ENCODE measurements at places on chromosomes 5 and 9.

DNA sequence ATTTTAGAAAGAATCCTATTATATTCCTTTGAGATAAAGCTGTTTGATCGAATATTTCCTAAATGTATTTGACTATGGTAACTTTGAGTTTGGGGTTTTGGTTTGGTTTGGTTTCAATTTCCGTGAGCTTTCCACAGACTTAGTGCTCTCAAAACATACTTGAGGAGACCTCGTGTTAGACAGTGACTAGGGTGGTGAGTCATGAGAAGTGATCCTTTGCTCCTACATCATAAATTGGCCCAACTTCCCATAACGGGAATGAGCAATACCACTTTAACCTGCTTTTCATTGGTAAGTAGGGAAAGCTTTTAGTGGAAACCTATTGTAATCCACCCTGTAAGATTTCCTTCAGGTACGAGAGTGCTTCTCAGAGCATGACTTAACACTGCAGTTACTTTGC is 3.8 kb upstream of the RASEF start:
- peak; percentile 66 for DNase-seq

- no peak for DNase-seq
Observed at GRCh38 chr5:14870337-14871213, 1.0 kb downstream of the ANKH start.

DNA sequence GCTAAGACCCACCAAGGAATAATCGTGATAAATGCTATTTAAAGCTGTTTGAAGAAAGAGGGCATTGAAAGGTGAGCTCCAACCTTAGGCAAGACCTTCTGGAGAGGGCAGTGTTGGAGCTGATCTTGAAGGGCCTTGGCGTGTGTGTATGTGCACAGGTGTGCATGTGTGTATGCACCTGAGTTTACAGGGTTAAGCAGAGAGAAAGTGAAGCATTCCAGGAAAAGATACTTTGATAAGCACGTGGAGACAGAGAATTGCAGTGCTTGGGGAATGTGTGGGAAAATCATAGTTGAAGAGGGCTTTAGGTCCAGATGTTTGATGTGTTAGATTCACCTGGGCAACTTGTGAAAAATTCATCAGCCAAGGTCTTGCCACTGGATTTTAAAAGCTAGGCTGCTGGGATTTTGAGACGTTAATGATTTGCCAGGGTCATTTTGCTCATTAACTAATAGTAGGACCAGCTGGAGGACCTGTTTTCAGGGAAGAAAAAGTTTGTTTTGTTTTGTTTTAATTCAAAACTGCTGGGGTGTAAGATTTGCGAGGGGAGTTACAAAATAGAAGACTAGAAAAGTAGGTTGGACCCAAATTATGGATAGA is 78.3 kb upstream of the ANKRD55 start:
- DNase-seq: no peak

GRCh38 chr5:180820788-180821321 is 18.2 kb upstream of the MGAT1 start:
- DNase-seq: no peak

GRCh38 chr5:174852143-174852542 is 127.8 kb downstream of the MSX2 start:
- DNase-seq: no peak

- DNase-seq: no peak
Observed at GRCh38 chr5:108728566-108729241, 19.0 kb upstream of the FER start.

DNA sequence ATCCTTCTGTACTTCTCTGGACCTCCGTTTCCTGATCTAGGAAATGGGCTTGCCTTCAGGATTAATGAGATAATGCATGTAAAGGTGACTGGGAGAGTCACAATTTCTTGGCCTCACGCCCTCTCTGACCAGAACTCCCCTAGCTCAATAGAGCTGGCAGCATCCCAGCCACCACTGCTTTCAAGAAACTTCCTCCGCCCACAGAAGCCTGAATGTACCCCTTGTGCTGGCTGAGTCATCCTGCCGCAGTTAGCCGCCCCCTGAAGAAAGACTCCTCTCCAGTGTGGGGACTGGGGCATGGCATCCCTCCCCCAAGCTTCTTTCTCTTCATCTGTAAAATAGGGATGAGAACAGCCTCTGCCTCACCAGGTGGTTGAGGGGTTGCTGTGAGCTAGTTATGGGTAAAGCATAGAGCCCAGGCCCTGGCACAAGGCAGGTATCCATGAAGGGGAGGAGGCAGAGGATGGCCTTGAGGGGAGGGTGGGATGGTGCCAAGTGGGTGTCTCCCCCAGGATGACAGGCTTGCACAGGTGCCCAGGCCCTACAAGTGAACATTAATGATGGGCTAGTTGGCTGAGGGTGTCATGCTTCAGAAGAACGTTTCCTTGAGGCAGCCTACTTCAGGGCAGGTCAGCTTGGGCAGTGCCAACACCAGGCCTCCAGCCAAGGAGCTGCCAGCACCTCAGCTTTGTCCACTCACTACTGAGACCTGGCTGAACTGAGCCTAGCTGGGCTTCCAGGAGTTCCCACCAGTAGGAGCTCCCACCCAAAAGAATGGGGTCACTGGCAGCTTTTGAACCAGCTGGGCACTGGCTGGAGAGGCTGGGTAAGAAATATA is 3.4 kb downstream of the PDLIM4 start:
- DNase-seq: peak; percentile 57

DNA sequence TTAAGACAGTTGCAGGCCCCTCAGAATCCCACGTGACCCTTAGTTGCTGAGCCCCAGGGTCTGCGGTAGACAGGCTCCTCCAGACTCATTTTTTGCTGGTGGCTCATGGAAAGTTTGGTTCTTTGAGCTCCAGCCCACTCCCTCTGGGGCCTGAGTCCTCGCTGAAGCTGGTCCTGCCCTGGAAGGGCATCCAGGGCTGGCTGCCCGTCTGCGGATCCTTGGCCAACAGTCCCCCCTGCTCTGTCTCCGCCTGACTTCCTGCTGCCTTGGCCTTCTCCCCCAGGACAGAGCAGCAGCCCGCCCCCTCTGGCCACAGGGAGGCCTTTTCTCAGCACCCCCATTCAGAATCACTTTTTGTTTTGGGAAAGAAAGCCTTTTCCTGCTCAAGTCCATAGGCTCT is 24.4 kb downstream of the SLC6A7 start:
- DNase-seq: peak; percentile 18

GRCh38 chr5:146622391-146622790 is 106.4 kb upstream of the GPR151 start:
- no peak for DNase-seq

DNA sequence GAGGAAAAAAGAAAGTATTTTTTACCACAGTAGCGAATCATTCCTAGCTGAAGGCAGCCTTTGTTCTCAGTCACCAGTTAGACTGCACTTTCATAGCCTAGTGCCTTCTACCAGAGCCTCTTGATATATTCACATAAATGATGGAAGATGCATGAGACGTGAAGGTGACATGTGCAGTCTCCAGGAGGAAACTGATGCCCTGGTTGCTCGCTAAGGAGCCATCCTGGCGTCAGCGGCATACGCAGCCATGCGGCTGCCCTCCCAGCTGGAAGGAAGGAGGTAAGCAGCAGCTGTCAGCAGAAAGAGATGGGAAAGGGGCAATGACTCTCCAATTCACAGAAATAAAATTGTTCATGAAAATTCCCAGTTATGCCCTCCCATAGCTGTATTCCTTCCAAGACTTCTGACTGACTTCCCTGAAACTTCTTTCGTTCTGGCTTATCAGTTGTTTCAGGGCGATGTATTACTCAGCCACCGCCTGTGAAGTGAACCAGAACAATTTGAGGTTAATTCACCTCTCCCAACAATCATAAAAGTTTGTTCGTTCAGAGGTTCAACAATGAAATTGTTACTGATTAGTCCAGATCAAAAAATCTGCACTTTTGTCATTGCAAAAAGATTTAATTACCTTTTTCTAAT is 331.2 kb downstream of the NR2F1-AS1 start:
- DNase-seq: no peak

DNA sequence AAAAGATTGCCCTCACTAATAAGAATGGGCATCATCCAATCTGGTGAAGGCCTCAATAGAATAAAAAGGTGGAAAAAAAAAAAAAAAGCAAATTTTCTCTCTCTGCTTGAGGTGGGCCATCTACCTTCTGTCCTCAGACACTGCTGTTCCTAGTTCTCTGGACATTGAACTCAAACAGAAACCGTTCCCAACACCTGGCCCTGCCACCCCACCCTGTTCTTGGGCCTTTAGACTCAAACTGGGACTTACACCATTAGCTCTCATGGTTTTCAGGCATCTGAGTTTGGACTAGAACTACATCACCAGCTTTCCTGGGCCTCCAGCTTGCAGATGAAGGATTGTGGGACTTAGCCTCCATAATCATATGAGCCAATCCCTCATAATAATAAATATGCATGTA is 71.0 kb downstream of the SSBP2 start:
- no peak for DNase-seq

All from fibroblast of skin of left biceps (primary cell).